ENCODE measurements at places on chromosomes 12 and 14. TPM values are rescaled to one million over a fixed set of nuclear protein-coding genes. Genes with fewer than 3 reads are reported as not detected.

DNA sequence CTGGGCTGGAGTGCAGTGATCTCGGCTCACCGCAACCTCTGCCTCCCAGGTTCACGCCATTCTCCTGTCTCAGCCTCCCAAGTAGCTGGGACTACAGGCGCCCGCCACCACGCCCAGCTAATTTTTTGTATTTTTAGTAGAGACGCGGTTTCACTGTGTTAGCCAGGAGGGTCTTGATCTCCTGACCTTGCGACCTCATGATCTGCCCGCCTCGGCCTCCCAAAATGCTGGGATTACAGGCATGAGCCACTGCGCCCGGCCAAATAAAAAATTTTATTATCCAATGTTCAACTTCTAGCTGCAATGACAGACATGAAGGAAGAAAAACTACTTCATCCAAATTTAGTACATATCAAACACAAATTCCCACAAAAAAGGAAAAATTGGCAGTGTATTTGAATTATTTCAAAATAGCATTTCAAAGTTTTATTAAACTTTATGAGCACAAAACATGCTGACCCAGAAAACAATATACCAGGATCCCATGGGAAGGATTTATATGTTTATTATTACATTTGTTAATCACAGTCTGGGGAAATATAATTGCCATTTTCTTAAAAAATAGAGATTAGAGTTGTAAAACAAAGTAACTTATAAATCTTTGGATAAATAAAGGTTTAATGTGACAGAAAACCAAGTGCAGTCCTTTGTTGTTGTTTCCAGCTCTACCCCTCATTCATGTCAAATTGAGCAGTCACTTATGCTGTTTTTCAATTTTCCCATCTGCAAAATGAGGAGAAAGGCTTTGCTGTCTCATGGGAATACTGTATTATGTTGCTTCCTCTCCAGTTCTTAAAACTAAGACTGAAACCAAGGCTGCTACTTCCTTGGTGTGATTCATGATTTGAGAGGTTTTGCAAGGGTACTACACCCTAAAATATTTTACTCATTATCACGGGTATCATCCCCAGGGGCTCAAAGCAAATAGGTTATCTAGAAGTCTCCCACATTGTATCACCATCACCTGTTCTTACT is 155.2 kb upstream of the AVPR1A start:
- no peak for DNase-seq

DNA sequence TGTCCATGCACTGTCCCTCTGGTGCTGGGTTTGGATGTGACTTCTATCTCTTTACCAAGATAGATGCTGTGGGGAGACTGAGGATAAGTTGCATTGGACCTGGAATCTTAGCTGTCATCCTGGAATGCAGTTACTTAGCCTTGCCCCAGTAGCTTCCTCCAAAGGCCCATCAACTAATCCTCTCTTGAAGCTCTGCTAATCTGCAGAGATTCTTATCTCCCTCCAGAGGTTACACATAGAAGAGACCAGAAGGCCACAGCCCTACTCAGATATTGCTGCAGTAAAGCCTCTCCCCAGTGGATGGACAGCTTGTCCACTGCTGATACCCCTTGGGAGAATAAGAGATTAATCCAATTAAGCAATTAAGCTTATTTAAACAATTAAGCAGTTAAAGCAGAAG is 867.2 kb downstream of the BCL11B start:
- no peak for DNase-seq

DNA sequence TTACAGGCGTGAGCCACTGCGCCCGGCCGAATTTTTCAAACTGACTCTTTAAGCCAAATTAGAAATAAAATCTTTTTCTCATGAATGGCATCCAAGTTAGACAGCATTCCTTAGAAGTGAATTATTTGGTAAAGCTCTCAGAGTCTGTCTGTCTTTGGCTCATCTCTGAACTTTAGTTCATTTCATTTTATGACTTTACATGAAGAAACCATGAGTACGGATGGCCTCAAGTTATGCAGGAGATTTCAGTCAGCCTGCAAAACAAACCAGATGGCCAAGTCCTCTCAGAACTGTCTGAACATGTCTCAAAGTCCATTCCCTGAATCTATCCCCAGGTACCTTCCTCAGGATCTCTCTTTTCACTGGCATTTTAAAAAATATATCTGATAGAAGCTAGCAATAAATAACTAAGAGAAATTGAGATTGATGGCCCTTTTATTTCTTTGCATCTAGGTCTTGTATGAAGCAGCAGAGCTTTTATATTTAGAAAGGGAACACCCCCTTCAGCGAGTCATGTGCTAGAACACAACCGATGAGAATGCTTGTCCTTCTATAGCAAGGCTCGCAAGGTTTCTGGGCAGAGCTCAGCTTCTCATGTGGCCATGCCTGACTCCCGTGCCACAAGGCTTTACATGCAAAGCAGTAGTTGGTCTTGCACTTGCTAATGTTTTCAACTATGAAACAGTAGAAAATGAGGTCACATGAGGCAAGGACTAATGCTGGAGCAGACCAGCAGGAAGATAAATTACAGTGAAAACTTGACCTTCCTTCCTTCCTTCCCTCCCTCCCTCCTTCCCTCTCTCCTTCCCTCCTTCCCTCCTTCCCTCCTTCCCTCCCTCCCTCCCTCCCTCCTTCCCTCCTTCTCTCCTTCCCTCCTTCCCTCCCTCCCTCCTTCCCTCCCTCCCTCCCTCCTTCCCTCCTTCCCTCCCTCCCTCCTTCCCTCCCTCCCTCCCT is 125.0 kb downstream of the AKAP6 start:
- DNase-seq = no peak

DNA sequence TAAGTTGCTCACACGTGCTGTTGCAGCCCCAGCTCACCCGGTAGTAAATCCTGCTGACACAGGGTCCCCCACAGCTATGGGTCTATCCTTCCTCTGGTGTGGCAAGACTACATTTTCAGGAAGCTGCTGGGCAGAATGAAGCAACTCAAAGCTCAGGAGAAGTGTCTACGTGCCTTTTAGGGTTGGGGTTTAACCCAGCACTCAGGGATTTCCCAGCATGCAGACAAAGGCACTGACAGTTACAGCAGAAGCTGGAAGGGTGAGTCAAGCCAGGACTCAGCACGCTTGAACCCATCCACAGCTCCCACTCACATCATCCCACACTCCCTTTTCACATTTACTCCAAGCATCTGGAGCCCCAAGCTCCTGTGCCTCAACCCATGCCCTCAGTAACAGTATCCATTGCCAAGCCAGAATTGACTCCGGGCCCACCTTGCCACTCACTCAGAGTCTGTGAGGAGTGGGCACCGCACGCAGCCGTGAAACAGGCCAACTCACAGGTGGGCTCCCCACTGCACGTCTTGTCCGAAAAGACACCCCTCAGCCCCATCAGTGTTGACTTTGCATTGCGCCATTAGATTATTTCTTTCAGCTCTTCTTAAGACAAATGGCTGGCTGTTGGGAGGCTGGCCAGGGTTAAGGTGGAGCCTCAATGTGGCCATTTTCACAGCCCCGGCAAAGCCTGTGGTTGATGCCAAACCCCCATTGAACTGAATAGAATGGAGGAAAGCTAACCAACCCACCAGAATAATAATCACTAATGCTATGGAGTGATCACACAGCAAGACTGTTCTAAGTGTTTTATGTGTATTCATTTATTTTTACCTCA is 59.6 kb downstream of the ZFP36L1 start:
- DNase-seq = peak; percentile 15

- DNase-seq = no peak
Measured at GRCh38 chr12:76777765-76778216, 13.9 kb downstream of the ZDHHC17 start.

KCNJ8 gene
- total RNA-seq = not detected

DNA sequence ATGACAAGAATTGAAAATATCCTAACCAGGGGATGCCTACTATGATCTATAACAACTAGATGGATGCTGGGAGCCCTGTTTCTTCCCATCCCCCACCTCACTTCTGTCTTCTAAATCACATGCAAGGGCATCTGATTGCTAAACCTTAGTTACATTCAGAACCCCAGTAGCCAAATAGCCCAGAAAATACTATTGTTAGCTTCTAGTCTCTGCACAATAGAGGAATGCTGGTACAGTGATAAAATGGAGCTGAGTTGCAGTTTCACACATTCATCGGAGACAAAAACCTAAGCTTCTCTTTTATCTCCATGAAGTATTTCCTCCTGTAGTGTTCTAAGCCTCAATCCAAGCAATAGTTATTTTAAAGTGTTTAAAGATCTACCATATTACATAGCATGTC is 942.9 kb downstream of the RPS29 start:
- no peak for DNase-seq

DNA sequence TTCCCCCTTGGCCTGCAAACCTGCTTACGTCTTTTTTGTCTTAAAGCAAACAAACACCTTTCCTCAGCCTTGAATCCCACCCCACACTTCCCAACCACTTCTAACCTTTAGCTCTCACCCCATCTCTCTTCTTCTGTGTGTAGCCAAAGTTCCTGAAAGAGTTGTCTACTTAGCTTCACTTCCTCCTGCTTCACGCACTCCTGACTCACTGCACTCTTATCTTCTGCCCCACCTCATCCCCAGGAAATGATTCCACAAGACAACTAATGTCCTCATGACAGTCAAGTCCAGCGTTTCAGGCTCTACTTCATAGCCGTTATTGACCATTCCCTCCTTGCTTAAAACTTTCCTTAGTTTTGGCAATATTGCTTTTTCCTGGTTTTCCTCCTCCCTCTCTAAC is 22.4 kb downstream of the EIF2B2 start:
- no peak for DNase-seq

GRCh38 chr14:30974628-30975027 is 50.8 kb upstream of the AP4S1 start:
- DNase-seq = no peak

- DNase-seq = peak; percentile 55
Measured at GRCh38 chr12:442235-442884, 17.4 kb upstream of the B4GALNT3 start.

DNA sequence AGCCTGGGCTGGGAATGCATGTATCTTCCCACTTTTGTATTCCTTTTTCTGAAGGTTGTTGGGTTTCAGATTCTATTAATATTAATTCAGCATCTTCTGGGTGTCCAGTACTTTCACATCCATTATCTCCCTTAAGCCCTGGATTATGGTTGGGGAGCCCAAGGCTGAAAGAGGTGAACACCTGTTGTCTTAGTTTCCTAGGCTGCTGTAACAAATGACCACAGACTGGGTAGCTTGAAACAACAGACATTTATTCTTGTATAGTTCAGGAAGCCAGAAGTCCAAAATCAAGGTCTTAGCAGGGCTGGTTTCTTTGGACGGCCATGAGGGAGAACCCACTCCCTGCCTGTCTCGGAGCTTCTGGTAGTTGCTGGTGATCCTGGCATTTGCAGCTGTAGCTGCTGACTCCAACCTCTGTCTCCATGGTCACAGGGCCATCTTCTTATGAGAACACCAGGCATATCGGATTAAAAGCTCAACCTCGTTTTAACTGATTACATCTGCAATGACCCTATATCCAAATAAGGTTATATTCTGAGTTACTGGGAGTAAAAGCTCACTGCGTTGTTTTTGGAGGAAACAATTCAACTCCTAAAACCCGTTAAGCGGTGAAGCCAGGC is 68.2 kb upstream of the CLMN start:
- no peak for DNase-seq

- no peak for DNase-seq
Measured at GRCh38 chr12:45615268-45615667, 114.2 kb upstream of the ARID2 start.

GRCh38 chr12:84075991-84076390 is 836.6 kb downstream of the SLC6A15 start:
- no peak for DNase-seq

GRCh38 chr12:93853698-93854478 is 176.7 kb downstream of the CRADD start:
- DNase-seq = no peak

NGB gene
- not detected for total RNA-seq

DNA sequence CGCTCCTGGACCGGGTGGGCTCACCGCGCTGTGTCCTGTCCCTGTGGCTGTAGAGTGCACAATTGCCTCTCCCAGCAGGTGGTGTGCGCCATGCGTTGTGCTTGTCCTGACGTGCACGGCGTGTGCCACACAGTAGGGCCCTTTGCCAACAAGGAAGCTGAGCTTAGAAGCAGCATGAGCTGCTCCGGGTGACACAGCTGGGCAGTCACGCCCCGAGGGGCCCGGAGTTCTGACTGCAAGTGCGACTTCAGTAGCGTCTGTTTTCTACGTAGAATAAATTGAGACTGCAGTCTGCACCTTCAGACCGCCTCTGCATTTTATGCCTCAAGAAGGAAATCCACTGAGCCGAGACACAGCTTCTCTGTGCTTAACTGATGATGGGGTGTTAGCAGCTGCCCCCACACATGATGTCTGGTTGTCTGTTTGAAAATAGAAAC is 81.6 kb downstream of the ADGRD1 start:
- no peak for DNase-seq

GRCh38 chr12:49367381-49368239 is at the start of gene SPATS2:
TSS of gene SPATS2 (plus strand) at chr12:49367462. CDS start at chr12:49461013, 93,551 bp downstream.
- DNase-seq = no peak

- DNase-seq = no peak
Measured at GRCh38 chr14:66038618-66039017, 447.6 kb upstream of the CCDC196 start.

DNA sequence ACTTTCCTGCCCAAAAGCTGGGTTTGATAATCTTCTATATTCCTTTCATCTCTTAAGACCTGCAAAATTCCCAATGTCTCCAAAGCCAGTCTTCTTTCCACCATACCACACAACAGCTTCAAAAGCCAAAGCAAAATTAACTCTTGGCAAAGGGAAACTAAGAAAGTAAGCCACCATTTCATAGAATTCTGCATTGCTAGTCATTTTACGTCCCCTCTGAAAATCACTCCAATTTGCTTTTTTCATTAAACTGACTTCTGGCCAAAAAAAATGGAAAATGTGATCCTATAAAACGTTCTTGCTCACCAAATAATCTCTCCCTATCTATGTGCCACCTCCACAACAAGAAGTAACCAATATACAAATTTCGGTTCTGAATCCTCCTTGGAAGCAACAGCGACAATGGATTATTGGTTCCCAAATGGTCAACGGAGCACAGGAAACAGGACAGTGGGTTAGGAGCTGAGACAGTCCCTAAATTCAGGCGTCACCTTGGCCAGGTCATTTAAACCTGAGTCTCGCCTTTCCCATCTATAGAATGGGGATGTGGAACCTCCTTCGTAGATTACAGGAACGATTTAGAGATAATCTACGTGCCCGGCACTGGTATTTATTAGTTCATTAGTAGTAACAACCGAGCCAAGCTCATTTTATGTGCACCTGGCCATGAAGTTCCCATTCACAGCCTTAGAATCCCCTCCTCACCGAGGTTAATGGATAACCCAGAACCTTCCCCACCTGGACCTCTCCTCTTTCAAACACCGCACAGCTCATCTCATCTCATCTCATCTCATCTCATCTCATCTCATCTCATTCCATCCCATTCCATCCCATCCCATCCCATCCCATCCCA is 1.2 kb downstream of the NT5DC3 start:
- no peak for DNase-seq

DEPDC4 gene
- 2.1 TPM for total RNA-seq

KLRD1 gene
- total RNA-seq = not detected
